Stimulated activated CD4-positive, alpha-beta T cell treated with anti-CD3 and anti-CD28 coated beads, Interleukin-2, amount 100 ng/mL, for 24 hours (primary cell): ENCODE measurements at places on chromosomes 16 and 17.

DNA sequence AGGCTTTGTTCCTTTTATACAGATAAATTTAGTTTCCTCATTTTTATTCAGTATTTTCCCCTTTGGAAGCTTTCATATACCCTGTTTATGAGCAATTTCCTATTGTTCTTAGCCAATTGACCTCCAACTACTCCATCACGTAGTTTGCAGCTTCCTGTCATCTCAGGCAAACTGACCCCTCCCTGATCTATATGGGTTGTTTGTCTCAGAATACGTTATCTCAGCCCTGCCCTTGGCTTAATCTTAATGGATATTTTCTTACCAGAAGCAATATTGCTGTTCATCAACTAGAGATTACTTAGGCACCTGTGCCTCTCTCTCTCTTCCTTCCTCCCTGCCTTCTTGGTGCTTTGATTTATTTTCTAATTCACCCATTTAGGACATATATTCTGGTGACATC is 81.2 kb downstream of the ZNF18 start:
- DNase-seq = no peak

DNA sequence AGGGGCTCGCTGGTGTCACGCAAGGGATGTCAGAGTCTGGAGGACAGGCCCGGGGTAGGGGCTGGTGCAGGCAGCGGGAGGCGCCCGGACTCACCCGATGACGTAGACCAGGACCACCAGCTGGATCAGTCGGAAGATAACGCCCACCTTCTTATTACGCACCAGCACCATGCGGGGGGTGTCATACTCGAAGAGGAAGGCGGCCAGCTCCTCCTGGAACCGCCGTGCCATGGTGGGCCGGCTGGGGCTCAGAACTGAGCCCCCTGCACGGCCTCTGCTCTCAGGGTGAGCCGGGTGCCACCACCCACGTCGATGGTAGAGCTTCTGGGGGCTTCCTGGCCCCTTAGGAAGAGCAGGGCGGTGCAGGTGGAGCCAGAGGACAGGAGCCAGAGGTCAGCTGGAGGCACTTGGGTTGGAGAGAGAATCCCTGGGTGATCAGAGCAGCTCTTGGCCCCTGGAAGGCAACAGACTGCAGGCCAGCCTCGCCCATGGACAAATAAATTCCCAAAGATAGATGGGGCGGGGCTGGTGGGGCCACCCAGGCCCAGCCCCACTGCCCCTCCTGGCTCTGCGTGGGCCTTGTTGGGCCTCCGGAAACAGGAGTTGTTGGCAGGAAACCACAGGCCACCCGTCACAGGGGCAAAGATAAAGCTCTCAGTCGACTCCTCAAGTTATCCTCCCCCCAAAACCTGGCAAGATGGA is at the start of gene P2RX1:
TSS of gene P2RX1 (minus strand) at position 471 of the 702 bp plus-strand sequence. CDS start at position 231, 240 bp downstream.
- peak; percentile 40 for DNase-seq

DNA sequence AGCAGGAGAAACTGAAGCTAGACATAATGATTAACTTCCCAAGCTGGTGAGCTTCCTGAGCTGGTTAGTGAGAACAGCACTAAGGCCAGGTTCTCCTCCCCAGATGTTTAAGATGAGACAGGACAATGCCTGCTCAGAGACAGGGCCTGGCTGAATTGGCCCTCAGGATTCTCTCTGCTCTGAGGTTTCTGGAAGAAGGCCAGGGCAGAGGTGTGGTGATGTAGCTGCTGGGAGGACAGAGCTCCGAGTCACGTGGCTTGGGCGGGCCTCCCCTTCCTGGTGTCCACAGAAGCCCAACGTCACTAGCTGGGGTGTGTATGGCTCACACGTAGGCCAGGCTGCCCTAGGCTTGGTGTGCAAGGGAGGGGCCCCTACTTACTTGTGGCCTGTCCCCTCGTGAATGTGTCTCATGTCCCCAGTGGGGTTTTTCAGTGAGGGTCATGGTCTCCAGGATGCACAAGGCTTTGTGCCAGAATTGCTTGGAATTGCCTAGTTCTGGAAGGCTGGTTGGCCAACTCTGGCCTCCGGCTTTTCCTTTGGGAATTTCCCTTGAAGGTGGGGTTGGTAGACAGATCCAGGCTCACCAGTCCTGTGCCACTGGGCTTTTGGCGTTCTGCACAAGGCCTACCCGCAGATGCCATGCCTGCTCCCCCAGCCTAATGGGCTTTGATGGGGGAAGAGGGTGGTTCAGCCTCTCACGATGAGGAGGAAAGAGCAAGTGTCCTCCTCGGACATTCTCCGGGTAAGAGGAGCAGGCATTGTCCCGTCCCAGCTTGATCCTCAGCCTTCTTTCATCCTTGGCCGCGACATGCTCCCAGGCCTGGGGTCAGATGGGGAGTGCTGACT is 3.4 kb downstream of the NOD2 start:
- peak; percentile 56 for DNase-seq

DNA sequence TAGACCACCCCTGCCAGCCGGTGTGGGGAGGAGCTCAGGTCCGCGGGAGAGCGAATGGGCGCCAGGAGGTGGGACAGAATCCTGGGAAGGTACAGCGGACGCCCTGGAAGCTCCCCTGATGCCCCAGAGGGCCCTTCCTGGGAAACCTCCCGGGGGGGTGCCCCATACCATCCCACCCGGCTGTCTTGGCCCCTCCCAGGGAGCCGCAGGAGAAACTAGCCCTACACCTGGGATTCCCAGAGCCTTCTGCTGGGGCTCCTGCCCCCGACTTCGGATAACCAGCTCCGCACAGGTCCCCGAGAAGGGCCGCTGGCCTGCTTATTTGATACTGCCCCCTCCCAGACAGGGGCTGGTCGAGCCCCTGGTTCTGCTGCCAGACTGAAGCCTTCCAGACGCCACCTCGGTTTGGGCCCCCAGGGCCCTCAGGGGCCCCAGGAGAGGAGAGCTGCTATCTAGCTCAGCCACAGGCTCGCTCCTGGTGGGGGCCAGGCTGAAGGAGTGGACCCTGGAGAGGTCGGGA is 3.0 kb upstream of the CBX4 start:
- DNase-seq = no peak

DNA sequence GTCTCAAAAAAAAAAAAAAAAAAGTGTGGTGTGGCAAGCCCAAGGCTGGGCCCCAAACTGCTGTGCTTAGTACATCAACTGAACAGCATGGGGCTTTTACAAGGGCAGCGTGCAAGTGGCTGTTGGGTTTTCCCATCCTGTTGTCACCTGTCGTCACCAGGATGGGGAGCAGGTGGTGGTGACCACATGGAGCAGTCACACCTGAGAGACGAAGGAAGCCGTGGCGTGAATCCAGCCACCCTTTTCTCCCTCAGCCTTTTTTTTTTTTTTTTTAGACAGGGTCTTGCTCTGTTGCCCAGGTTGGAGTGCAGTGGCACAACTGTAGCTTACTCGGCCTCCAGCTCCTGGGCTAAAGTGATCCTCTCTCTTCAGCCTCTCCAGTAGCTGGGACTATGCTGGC is 4.1 kb upstream of the MRPL58 start:
- DNase-seq = no peak

GRCh38 chr17:5003214-5003867 is 5.6 kb downstream of the KIF1C start:
- no peak for DNase-seq
